ENCODE measurements at places on chromosomes 4 and X. TPM values are rescaled to one million over a fixed set of nuclear protein-coding genes. Genes with fewer than 3 reads are reported as not detected.

Gene CCDC120
- total RNA-seq = 0.44 TPM

Gene HHIP
- total RNA-seq = 59.1 TPM

Gene SLC39A8
- total RNA-seq = 5.0 TPM

Gene LRP2BP
- 0.79 TPM for total RNA-seq

Gene HEPH
- total RNA-seq = 2.4 TPM

Gene DHRSX
- 14.4 TPM for total RNA-seq

Gene CHRNA9
- not detected for total RNA-seq

Gene TMEM33
- total RNA-seq = 38.9 TPM

Gene ZNF630
- 0.99 TPM for total RNA-seq

Gene PNMA6F
- not detected for total RNA-seq

GRCh38 chrX:10077425-10078188 lies 79.2 kb upstream of the CLCN4 start:
- no peak for DNase-seq

DNA sequence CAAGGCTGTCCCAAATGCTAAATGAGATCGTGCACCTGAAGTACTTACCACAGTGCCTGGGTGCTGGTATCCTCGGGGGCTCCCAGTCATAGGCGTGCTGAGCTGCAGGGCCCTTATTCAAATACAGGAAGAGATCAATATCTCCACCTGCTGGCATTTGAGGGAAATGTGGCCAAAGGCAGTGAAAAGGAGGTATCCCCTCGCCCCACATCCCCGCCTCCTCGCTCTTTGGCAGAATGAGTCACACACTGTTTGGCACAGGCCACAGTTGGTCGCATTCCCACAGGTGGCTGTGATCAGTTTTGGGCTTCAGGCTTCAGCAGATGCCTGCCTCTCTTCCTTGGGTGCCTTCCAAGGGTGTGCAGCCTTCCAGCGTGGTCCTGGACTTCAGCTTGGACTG lies 28.4 kb downstream of the ZNF185 start:
- peak; percentile 68 for DNase-seq

DNA sequence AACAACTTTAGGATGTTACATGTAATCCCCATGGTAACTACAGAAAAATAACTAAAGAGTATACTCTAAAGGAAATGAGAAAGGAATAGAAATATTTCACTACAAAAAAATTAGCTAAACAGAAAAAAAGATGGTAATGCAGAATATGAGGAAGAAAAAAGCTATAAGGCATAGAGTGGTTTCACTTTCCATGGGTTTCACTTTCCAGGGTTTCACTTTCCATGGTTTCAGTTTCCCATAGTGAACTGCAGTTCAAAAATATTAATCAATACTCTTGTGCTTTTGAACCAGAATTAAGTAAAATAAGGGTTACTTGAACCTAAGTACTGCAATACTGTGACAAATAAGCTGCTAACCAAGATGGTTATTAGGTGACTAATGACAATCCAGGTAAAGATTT lies 42.0 kb downstream of the NPFFR2 start:
- no peak for DNase-seq

DNA sequence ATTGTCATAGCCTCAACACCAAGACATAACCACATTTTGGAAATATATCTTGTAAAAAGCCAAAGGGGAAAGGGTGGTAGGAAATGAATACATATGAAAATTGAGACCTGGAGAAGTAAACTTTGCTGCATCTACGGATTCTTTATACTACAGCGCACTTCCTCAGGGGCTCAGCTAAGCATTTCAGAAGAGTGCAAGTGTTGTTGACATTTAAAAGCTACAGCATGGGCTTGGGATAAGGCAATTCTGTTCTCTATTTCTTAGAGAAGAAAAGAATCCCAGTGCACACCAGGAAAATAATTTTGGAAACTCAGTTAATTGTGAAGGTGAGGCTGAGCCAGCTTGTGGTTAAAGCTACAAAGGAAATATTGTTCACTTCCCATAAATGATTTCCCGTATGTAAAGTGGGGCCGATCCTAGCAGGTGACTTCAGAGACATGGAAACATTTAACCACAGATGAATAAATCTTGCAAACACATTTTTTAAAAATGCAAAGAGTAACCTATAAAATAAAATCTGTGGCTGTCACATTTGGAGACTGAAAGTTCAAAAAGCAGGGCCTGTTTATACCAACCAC lies 12.6 kb upstream of the GBA3 start:
- DNase-seq = no peak

DNA sequence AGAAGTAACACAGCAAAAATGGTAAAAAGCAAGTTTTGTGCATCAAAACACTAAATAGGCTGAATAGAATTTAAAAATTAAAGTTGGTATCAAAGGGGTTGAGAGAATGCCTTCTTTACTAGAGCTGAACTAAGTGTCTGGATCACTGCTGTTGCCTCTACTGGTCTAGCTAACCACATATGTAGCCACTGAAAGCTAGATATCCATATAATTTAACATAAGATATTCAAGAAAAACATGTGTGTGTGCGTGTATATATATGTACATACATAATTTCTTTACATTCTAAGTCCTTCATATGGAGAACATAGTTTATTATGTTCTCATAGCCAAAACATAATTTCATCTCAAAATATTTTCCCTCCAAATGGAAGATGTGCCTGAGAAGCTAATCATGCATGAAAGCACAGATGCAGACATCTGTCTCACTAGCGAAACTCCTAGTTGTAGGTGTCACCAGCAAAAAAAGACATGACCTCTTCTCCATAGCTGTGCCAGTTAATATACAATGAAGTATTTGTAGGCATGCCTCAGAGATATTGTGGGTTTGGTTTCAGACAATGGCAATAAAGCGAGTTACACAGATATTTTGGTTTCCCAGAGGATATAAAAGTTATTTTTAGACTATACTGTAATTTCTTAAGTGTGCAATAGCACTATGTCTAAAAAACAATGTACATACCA lies 47.3 kb downstream of the PDE5A start:
- no peak for DNase-seq

DNA sequence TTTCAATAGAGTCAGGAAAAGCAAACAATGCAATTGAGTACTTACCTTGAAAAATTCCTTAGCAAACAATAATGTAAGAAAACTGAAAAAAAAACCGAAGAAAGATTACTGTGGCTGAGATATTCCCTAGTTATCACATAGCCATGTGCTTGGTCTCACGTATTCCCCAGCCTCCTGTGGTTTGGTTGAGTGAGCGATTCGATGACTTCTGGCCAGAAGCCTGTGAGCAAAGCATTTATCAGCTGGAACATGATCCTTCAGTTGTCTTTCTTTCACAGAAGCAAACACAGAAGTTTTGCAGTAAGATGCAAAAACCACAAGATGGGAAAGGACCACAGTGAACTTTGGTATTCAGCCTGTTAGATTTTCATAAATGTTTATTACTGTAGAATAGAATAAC lies 1754.3 kb upstream of the AGA start:
- no peak for DNase-seq

DNA sequence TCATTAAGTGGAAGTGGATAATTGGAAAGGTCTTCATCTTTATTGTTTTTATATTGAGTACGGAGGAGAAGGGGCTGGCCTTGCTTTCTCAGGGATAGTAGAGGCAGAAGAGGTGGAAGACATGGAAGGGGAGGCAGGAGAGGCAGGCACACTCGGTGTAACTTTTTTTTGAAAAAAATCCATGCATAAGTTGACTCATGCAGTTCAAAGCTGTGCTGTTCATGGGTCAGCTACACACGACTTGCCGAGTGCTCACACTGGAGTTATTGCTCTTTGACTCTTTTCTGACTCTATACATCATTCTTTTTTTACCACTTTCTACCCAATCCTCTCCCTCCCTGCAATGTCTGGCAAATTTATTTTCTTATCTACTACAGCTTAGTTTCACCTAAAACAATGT lies 158.3 kb upstream of the AADAT start:
- DNase-seq = no peak

DNA sequence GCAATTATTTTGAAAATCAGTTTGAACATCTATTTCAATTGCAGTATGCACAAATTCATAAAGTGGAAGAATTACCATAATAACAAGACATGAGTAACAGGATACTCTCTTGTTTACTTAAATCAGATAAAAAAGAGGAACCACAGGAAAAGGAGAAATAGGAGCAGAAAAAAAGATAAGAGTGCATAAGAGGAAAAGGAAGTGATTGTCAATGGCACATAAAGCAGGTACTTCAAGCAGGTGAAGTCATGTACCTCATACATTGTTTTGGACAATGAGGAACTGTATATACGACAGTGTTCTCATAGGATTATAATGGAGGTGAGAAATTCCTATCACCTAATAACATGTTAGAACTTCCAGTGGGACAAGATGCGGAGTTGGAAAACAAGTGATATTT lies 334.5 kb upstream of the PCDH7 start:
- no peak for DNase-seq

GRCh38 chrX:134929808-134930207 lies 61.0 kb upstream of the SMIM10 start:
- no peak for DNase-seq

DNA sequence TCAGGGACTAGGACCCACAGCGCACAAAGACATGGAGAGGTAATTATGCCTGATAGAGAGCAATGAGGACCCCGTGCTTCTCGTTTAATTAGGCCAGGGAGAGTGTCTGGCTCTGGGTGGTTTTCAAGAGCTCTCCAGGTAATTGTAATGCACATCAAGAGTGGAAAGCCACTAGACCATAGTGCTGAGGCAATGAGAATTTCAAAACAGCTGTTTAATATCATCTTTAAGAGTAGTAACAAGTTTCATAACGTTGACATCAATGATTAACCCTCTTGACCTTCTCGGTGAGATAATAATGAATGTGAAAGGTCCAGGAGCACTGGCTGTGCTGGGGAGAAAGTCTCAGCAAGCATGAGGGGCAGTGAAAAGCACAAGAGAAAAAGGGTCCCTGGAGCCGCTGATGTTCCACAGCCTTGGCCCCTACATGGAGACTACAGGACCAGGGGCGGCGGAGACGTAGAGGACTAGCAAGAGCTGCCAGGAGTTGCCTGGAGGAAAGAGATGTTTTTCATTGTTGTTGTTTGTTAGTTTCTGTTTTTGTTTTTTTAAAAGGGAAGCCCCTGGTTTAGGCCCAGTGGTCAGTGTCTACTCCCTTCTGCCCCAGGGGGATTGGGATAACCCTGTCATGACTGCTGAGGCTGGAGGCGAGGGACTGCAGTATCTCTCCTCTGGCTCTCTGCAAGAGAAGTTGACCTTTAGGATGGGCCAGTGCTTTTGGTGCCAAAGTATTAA lies 14.8 kb upstream of the CXCR3 start:
- no peak for DNase-seq

GRCh38 chr4:184814686-184815045 lies 11.1 kb downstream of the ACSL1 start:
- DNase-seq = no peak

DNA sequence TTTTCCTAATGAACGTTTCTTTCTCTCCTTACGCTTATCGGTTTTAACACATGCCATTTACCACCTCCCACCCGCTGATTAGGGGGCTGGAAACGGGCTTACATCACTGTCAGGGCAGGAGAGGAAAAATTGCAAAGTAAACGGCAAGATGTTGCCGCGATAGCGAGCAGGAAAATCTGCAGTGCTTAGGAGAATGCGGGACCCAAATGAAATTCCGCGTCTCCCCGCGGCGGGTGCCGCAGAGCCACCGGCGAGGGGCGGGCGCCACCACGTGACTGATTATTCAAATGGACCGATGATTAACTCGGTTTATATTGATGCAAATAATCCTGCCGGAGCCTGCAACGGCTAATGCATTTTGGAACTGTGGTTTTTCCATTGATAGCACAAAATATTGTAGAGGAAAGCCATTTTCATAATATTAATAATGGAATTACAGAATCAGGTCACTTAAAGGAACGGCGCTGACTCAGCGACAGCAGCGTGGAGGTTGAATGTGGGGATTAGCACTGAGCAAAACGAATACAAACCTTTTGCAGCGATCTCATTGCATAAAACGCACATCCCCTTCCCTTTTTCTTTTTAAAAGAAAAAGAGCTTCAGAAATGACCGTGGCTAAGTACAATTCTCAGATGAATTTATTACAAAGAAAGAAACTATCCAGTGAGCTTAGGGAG lies 224.2 kb downstream of the STIM2 start:
- peak; percentile 17 for DNase-seq
